ENCODE measurements at places on chromosomes 1 and 21.

- no peak for DNase-seq
Measured at GRCh38 chr1:190479516-190479915, 1.9 kb upstream of the BRINP3 start.

DNA sequence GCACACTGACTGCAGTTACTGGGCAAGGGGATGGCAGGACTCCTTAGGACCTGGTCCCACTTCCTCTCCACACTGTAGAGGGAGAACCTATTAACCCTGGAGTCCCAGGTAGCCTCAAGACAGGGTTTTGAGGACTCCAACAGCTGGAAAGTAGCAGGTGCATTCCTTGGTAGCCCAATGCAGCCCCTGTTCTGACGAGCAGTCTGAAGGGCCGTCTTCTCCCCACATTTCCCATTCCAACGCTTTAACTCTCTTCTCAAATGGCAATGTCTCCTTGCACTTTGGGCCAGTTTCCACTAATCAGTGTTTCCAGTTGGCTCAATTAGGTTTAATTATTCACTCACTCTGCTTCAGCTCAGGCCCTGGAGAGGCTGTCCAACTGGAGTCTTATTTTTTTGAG is 8.8 kb upstream of the INPP5B start:
- DNase-seq: no peak

DNA sequence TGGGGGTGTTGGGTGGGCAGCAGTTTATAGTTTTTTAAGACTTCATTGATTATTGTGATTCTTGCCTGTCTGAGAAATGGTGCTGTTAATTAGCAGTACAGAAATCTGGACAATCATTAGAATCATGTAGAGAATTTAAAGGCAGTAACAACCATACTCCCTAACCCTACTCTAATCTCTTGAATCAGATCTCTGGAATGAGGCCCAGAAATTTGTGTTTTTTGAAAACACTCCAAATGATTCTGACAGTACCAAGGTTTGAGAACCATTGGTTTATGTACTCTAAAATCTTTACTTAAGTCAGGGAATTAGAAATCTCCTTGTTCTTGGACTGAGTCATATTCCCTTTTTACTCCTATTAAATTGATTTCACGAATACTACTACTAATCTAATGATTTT is 24.0 kb downstream of the FNBP1L start:
- DNase-seq: no peak

DNA sequence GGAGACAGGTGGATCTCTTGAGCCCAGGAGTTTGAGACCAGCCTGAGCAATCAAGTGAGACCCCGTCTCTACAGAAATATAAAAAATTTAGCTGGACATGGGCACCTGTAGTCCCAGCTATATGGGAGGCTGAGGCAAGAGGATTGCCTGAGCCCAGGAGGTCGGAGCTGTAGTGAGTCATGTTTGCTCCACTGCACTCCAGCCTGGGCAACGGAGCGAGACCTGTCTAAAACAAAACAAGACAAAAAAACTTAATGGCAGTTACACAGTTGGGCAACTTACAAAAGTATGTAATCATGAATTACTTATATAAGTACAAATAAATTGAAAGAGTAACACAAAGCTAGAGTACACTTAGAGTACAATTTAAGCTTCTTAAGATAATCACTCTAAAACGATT is 25.2 kb downstream of the RC3H1 start:
- DNase-seq: no peak

DNA sequence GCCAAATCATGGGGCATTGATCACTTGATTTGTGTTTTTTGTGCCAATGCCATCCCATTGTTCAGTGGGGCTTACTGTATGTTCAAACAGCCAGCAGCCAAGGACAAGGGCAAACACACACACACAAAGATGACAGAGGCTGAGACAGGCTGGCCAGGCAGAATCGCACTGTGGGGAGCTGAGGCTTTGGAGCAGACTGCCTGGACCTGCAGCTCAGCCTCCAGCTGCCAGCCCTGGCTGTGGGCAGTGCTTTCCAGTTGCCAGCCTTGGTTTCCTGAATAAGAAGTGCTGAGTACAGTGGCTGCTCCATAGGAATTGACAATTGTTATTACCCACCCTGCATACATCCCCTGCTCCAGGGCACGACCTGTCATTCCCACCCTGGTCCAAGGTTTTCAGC is 16.9 kb upstream of the PCP4 start:
- no peak for DNase-seq

GRCh38 chr1:3184666-3185065 is 115.7 kb downstream of the PRDM16 start:
- no peak for DNase-seq

GRCh38 chr1:145702826-145703225 is 4.3 kb downstream of the PDZK1 start:
- DNase-seq: no peak

DNA sequence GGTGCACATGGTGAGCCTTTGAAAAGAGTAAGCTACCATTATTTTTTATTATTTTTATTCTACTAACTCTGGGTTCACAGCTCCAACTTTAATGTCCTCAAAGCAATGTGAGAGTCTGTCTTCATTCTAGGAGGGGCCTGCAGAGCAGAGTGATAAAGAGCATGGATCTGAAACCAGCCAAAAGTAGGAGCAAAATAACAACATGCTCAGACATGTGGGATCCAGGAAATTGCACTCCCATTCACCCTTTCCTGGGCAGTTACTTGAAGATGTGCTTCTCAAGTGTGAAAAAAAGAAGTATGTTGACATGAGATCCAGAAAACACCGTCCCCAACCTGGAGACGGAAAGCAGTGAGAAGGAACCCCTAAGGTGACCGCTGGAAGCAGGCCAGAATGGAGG is 8.7 kb upstream of the LIN28A start:
- DNase-seq: no peak

DNA sequence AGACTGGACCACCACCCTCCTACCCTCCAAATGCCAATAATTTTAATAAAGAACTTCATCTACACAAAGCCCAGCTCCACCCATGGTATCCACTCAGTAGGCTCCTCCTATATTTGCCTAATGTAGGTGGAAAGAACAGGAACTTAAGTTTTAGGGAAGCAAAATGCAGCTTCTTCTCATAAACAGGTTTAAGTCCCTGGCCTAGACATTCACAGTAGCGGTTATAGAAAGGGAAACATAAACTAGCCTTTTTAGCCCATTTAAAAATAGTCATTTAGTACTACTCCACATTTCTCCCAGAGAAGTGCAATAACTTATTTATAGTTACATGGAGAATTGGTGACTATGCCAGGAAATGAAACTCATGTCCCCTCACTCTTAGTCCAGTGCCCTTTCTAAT is 56.6 kb upstream of the CPLANE2 start:
- DNase-seq: no peak

DNA sequence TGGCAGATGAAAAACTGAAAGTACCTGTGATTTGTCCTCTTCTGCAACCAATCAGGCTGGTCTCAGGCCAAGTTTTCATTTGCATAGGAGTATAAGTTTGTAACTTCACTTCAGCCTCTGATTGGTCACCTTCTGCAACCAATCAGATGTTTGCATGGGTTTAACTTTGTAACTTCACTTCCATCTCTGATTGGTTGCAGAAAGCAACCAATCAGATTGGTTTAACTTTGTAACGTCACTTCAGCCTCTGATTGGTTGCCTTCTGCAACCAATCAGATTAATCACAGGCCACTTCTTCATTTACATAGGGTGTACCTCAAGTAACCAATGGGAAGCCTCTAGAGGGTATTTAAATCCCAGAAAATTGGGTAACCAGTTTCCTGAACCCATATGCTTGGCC is 18.9 kb upstream of the TUT4 start:
- no peak for DNase-seq

GRCh38 chr1:33286451-33287185 is 30.3 kb downstream of the ZNF362 start:
- DNase-seq: no peak

- DNase-seq: no peak
Measured at GRCh38 chr1:117105722-117106121, 15.8 kb downstream of the TRIM45 start.

DNA sequence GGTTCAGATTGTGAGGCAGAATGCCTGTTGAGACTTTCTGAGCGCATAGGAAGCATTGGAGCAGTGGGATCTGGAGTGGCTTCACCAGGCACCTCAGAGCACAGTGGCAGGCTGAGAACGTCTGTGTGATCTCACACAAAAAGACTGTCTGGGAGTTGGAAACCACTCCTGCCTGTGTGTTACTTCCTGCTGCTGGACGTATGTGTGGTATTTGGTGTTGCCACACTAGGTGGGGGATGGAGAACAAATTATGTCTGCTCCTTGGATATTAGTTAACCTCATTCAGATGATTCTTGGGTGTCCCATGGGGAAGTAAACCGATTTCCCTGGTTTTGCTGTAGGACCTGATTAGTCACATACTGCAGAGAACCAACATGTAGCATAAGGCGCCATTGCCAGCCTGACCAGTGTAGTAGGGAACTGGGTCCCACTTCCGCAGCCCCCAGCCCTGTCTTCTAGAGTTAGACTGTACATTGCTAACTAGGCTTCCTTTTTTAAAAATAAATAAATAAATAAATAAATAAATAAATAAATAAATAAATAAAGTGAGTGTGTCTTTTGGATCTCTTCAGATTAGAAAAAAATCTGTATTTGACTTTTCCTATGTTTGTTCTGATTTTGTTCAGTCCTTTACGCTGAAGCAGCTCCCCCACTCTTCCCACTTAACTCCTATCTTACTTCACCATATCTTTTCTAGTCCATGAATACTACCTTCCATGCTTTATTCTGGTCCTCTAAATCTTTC is 26.9 kb downstream of the UCK2 start:
- DNase-seq: no peak

GRCh38 chr1:229170778-229171505 is 100.0 kb upstream of the RAB4A start:
- DNase-seq: no peak

DNA sequence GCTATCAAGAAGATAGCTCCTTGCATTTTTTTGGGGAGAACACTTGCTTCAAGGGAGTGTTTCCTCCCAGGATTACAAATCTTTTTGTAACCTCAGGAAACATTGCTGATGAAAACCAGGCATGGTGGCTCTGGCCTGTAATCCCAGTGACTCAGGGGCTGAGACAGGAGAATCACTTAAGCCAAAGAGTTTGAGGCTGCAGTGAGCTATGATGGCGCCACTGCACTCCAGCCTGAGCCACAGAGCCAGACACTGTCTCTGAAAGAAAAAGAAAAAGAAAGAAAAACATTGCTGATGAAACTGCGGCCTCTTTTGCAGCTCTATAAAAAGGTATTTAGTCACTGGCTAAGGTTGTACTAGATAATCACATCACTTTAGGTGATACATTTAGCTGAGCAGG is 7.3 kb downstream of the RNU1-2 start:
- no peak for DNase-seq

GRCh38 chr1:113286156-113286555 is 104.2 kb upstream of the MAGI3 start:
- DNase-seq: no peak

DNA sequence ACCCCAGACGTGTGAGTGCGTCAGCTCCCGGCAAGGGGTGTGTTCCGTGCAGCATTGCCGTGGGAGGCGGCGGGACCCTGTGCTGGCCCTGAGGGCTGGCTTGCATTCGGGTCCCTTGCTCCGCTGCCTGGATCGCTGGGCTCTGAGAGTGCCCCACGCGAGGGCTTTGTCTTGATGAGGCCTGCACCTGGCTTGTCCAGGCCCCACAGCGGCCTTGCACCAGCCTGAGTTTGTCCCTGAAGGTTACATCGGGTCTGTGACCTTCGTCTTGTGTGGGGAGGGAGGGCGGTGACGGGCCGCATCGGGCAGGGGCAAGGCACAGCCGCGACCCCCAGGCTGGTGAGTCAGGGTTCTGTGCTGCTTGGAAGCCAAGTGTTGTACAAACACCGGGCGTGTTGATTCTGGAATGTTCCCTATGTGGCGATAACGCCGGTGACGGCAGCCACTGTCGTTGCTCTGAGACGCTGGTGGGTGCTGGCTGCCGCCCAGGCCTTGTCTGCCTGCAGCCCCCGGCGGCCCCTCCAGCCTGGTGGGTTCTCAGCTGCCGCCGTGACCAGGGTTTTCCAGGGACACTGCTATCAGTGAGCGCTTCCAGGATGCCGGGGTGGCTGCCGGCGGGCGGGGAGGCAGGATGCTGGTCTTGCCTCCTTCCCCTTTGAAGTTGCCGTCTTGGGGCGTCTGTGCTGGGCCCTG is 42.9 kb downstream of the SLX9 start:
- DNase-seq: no peak

DNA sequence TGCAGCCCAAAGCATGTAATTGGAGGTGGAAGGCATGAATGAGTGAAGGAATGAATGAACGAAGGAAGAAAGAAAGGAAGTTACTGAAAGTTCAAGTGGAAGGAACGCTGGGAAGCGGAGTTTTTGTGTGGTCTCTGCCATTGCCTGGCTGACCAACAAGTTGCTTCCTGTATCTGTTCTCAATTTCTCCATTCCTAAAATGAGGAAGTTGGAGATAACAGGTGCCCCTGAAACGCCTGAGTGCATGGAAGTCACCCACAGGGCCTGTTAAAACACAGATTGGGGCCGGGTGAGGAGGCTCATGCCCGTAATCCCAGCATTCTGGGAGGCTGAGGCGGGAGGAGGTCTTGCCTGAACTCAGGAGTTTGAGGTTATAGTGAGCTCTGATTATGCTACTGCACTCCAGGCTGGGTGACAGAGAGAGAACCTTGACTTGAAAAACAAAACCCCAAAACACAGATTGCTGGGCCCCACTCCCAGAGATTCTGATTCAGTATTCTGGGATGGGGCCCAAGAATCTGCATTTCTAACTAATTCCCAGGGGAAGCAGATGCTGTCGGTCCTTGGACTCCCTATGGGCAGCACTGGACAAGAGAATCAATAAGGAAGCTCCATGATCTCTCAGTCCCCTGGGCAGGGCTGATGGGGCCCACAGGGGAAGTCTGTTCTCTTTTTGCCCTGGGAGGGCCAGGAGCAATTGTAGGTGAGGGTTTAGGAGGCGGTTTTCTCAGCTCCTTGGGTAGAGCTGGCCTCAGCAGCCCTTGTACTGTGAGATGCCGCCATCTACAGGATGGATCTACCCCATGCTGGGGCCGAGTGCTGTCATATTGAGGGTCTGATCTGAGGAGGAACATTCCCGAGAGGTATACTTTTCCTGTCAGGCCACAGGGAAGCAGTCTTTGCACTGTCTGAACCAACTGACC is 3.3 kb upstream of the CNR2 start:
- DNase-seq: no peak

- no peak for DNase-seq
Measured at GRCh38 chr1:54352755-54353154, 53.4 kb downstream of the SSBP3 start.

DNA sequence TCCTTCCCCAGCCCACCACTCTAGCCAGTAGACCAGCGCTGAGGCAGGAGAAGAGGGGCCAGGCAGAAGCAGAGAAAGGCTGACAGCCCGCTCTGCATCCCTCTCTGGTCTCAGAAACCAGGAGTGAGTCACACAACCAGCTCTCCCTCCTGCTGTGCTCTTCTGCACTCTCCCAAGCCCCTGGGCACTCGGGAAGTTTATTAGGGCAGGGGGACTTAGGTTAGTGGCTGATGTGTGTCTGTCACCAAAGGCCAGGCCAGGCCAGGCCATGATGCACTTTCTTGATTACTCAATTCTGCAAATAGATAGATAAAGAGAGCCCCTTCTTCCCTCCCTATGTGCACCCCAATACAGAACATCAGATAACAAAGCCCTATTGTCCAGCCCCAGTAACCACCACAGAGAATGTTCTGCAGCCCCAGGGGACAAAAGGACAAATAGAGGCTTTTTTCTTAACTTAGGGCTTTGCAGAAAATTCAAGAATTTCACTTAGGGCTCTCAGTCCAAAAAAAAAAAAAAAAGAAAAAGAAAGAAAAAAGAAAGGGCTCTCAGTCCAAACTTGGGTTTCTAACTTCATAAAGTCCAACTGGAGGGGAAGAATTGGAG is 52.9 kb upstream of the CNTN2 start:
- DNase-seq: no peak

GRCh38 chr21:28325618-28326017 is 667.1 kb downstream of the LTN1 start:
- no peak for DNase-seq

GRCh38 chr1:248787430-248787829 is 31.9 kb upstream of the LYPD8 start:
- no peak for DNase-seq

Data from T1000 (cell line).